ENCODE measurements at places on chromosomes 7 and 10. TPM values are rescaled to one million over a fixed set of nuclear protein-coding genes. Genes with fewer than 3 reads are reported as not detected.

Gene FRAT1
- 10.0 TPM for total RNA-seq

Gene AKR1D1
- total RNA-seq, result not detected

DNA sequence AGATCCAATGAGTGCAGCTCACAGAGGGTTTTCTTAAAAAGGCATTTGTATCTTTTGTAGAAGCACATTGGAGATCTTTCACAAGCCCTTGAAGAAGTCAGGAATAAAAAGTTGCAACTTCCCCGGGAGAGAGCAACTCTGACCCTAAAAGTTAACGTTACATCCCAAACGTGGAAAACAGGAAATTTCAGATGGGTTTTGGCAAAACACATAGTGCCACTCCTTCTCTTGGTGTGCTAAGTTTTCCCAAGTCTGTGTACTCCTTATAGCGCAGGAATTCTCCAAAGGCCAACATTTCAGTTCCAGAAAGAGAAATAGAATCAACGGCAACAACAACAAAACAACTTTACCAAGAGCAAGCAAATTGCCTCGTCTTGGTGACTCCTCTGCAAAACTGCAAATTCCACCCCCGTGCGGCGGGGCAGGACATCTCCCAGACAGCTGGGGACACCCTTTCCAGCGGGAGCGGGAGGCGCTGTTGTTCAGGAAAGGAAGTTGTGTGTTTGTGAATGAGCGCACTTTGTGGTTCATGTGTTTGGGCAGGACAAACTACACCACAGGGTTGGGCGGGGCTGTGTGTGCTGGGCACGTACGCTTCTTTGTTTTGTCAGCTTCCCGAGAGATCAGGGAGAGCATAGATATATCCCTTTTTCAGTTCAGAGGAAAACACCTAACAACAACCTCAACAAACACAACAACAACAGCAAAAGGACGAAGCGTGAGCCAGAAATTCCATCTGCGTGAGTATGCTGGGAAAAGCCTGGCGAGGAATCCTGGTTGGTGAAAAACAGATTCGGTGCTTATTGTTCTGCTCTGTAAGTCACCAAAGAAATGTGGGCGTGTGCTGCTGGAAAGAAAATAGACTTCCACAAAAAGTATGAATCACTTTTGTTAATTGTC, 294.7 kb upstream of the PITRM1 start:
- no peaks in the 10 kb centered on the region for H3K36me3 ChIP-seq
- H3K27ac ChIP-seq, result no peak overlapping the region
- DNase-seq, result no peak
- no peaks in the 10 kb centered on the region for H3K27me3 ChIP-seq

DNA sequence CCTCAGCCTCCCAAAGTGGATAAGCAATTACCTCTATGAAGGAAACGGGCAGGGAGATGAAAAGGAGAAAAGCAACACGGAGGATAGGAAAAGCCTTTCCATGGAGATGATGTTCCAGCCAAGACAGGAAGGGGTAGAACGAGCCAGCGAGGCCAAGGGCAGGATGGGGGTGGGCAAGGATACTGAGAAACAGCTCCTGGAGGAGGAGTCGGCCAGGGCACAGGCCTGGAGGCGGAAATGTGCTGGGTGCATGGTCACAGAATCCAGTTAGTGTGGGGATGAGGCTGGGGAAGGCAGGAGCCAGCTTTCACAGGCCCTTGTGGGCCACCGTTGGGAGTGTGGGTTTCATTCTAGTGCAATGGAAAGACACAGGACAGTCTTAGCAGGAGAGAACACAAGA, 162.6 kb downstream of the JAZF1 start:
- no peaks in the 10 kb centered on the region for H3K27me3 ChIP-seq
- no peak overlapping the region for H3K4me3 ChIP-seq
- peaks cover 7% of the 10 kb centered on the region for H3K36me3 ChIP-seq
